ENCODE measurements at places on chromosomes 6 and 20.

GRCh38 chr20:38217791-38218565, 42.6 kb downstream of the KIAA1755 start:
- peak; percentile 95 for DNase-seq

- DNase-seq: no peak
These were observed 3.9 kb downstream of the SYTL3 start for GRCh38 chr6:158653577-158654354.

DNA sequence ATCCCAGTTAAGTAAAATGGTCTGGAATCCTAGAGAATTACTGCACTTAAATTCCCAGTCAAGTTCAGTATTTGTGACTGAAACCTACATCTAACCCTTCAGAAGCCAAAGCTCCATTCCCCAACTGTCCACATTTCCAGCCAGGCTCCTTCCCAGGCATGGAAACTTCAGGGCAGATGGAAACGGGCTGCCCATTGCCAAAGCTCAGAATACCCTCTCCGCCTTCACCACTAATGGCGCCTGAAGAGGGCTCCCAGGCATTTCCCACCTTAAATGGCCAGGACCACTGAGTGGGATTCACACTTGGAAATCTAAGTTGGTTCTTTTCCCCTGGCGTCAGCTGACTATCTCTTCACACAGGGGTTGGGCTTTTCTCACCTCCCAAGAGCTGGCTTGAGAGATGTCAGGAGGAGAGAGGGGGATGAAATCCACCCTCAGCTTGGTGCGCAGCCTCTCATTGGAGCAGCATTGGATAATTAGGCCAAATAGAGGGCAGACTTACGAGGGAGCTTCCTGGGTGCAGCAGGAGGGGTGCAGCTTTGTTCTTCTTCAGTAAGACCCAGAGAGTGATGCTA, 82.9 kb downstream of the ANKRD60 start:
- DNase-seq: no peak

GRCh38 chr6:37190159-37190535, 20.2 kb downstream of the PIM1 start:
- DNase-seq: no peak

GRCh38 chr6:5506597-5506996, 245.3 kb downstream of the FARS2 start:
- DNase-seq: no peak

GRCh38 chr20:48738399-48739304, 89.1 kb downstream of the PREX1 start:
- DNase-seq: no peak

DNA sequence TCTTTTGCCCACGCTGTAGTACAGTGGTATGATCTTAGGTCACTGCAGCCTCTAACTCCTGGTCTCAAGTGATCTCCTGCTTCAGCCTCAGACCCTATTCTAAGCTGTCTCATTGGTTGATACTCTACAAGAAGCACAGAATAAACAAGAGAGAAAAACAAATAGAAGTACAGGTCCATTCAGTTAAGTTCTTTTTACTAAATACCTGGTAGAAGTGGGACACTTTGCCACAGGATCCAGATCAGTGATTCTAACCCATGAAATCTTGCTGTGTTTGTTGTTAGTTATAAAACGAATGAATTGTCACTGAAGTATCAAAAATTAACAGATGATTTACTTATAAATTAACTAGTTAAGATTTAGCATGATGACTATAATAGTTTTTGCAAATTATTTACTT, 76.7 kb downstream of the SCAND1 start:
- no peak for DNase-seq

GRCh38 chr6:69816569-69816968, 19.8 kb upstream of the LMBRD1 start:
- DNase-seq: no peak

- no peak for DNase-seq
These were observed 19.4 kb upstream of the KCNK16 start for GRCh38 chr6:39341937-39342336.

GRCh38 chr6:110656492-110656891, 158.8 kb downstream of the CDK19 start:
- DNase-seq: no peak

DNA sequence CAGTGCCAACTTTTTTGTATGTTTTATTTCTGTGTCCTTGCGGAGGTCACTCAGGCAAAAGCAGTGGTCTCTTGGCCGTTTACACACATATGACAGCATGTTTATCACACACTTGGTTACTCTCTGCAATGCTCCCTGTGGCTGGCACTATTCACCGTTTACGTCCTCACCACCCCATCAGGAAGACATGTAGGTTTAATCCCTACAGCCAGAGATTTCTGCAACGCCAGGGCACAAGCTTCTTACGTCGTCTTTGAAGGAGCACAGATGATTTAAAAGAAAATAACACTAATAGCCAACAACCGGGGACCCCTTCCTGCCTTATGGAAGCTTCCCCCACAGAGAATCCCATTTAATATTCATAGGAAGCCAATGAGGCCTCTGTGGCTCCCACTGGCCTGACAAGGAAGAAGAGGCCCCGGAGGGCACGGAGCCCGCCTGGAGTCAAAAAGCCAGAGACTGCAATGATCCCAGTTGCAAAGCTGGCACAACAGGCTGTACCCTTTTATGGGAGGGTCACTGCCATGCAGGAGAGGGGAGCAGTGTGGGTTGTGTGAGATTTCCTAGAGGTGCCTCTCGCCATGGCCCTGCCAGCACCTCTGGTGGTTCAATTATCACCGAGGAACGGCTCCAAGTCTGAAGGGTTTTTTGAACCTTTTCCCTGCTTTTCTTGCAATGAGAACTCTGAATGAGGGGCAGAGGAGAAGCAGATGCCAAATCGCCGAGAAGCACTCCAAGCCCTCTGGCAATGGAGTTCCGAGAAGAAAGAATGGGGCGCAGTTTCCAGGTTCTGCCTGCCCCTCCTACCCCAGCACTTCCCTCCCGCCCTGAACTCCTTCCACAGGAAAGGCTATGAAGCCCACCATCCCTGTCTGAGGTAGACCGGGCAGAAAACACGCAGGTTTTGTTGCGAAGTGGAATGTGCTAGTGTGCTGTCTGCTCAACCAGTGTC, 96.2 kb downstream of the THBS2 start:
- no peak for DNase-seq

GRCh38 chr6:1377526-1377925, 11.8 kb upstream of the FOXF2 start:
- no peak for DNase-seq

DNA sequence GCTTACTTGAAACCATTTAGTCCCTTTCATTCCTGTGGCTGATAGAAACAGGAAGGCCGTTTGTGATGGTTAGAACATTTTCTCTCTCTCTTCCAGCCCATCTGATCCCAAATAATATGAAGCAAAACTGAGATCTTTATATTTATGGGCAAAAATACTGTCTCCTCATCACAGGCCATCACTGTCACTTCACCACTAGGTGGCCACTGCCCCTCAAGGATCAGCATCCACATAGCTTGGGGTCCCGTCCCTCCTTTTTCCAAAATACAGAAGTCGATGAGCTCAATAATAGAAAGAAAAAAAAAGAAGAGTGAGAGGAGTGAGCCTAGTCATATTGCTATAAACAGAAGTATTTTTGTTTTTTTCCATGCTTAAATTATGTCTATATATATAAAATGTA, 46.4 kb upstream of the LAMP5 start:
- DNase-seq: no peak

DNA sequence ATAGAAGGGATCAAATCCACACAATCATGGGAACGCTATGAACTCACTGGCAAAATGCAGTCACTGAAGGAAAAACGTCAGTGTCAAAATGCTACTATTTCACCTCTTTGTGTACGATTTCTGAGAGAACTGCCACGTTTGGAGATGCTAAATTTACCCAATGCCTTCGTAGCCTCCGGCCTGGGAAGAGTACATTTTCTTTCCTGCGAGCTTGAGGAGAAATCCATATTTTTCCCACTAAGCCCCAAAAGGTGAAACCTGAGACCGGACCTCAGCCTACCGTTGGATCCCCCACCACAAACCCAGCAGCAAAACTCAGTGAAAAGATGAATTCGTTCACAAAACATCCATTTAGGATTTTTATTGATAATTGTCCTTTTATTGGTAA, 131.7 kb downstream of the GPX5 start:
- DNase-seq: no peak

GRCh38 chr6:20402092-20402341, 338 bp downstream of the E2F3 start:
- DNase-seq: peak; percentile 31

GRCh38 chr6:15332446-15332845, 86.6 kb downstream of the JARID2 start:
- DNase-seq: no peak

GRCh38 chr6:150857062-150857944, 8.2 kb upstream of the MTHFD1L start:
- no peak for DNase-seq

GRCh38 chr20:19765913-19766312, 7.9 kb downstream of the RIN2 start:
- DNase-seq: no peak

- DNase-seq: no peak
These were observed 125.7 kb downstream of the TCP11 start for GRCh38 chr6:35015476-35015875.

Data from 8988T (cell line).